ENCODE measurements at places on chromosomes 11 and 22.

DNA sequence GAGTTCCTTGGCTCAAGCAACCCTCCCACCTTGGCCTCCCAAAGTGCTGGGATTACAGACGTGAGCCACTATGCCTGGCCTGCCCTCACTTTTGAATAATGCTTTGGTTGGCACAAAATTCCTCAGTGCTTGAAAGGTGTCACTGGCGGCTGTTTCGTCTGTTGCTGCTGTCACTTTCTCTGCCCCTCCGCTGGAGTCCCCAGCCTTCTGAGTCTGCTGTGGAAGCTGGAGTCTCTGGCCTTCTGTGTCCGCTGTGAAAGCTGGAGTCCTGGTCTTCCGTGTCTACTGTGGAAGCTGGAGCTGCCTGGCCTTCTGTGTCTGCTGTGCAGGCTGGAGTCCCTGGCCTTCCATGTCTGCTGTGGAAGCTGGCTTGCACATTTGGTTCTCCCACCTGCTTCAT is 4.9 kb upstream of the KRTAP5-1 start:
- no peak for DNase-seq

GRCh38 chr22:49321477-49322055 is 506.1 kb downstream of the BRD1 start:
- no peak for DNase-seq

GRCh38 chr11:16942342-16942741 is 71.9 kb downstream of the PLEKHA7 start:
- DNase-seq: no peak

DNA sequence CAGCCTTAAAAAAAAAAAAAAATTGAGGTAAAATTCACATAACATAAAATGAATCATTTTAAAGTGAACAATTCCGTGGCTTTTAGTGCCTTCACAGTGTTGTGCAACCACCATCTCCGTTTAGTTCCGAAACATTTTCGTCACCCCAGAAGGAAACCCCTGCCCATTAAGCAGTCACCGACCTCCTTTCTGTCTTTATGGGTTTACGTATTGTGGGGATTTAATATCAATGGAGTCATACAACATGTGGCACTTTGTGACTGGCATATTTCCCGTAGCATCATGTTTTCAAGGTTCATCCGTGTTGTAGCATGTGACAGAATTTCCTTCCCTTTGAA is 65.5 kb downstream of the BCR start:
- DNase-seq: no peak

DNA sequence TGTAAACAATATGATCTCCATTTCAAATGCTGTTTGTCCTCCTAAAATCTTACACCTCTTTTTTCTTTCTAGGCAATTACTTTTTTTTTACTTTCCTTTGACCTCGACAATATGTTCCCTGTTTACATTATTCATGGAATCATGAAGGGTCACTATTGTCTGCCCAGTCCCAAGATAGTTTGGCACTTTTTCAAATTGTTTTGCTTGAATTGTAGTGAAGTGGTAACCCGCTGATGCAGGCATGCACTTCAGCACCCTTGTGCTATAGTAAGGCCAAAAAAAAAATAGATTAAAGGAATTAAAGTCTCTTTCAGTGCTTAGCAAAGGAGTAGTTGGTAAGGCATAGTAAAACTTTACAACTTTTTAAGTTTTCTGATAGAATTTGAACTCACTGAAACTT is 90.9 kb downstream of the PAX6 start:
- no peak for DNase-seq

DNA sequence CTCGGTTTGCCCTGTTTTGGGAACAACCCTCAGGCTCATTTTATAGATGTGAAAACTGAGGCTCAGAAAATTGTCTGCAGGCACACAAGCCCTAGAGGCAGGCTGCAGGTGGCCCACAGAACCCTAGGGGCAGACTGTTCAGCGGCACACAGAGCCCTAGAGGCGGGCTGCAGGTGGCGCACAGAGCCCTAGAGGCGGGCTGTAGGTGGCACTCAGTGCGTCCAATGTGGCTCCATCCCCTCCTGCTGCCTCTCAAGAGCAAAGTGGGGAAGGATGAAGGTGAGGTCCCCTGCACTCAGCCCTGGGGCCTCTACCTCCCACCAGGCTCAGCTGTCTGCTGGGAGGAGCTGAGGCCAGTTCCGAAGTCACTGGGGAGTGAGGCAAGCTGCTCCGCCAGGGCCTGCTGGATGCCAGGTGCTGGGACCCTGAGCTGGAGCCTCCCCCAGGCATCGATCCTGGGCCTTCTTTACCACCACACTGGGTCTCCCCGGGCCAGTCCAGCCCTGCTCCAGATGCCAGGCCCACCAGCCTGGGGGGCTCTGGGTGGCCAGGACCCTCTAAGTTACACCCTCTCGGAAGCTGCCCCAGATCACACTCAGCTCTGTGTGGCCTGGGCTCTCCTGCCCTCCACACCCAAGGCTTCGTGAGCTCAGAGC is 2.3 kb downstream of the ACY3 start:
- DNase-seq: no peak

GRCh38 chr22:42412744-42413333 is 19.4 kb downstream of the NFAM1 start:
- DNase-seq: no peak

GRCh38 chr11:109971184-109971523 is 122.0 kb upstream of the ZC3H12C start:
- DNase-seq: no peak

- DNase-seq: no peak
These were observed 13.6 kb downstream of the KCTD17 start for GRCh38 chr22:37065180-37065579.

- no peak for DNase-seq
These were observed 177.5 kb upstream of the ZBED5 start for GRCh38 chr11:11035331-11035730.

DNA sequence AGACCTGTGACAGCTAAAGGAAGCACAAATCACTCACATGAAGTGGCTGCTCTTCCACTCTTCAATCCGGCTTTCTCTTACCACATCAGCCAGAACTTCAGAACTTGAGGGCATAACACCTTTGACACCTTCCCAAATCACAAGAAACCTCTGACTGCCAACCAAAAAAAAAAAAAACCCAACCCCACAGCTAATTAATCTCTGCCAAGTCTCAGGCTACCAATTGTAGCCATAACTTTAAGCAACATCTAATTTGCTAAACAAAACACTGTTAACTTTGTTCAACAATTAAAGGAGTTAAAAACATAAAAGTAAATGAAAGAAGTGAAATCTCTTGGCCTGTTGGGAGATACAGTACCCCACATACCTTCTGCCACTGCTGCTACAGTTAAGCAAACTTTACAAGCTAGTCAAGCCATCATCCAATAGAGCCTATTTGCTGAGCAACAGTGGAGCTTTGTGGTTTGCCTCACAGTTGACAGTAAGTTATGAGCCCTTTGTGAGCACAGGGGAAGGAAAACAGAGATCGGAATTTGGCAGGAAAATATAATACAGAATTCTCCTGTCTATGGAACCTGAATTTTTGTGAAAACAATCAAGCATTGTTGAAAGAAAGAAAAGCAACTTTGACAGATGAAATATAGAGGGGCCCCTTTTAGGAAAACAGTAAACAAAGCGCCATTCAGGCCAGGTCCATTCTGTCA is at the start of gene SOX6:
TSS of gene SOX6 (minus strand) at position 490 of the 704 bp plus-strand sequence. CDS start 15,298 bp downstream, outside the sequence.
- no peak for DNase-seq

DNA sequence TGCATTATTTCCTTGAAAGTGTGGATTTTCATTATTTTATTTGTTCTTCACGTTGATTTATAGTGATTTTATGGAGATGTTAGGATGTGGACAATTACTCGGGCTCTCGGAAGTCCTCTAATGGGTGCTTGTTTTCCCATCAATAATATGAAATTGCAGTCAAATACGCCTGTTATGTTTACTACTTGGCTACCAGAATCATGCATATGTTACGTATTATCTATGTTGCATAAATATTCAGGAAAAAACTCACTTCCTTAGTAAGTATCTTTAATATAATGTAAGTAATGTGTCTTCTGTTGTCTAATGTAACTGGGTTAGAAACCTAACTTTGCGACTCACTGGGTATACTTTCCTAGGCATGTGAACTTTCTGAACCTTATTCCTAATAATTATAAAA is 823.4 kb upstream of the CHORDC1 start:
- no peak for DNase-seq

DNA sequence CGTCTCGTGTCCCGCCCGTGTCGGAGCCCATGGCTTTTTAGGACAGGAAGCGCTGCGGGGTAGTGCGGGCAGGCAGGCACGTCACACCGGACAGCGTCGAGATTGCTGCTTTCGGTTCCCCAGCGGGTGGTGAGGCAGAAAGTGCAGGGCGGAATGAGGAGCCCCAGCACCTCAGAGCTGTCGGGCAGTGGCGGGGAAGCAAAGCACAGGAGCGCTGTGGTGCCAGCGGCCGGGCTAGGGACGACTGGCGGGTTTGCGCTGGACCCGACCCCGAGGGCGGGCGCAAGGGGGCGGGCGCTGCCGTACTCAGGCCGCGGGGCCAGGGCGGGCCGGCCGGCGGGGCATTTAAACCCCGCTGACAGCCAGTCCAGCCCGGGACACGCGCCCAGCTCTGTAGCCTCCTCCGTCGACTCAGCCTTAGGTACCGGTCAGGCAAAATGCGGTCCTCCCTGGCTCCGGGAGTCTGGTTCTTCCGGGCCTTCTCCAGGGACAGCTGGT is at the start of gene SLC37A2:
TSS of gene SLC37A2 (plus strand) at position 375 of the 498 bp plus-strand sequence. CDS start at position 438, 63 bp downstream.
- no peak for DNase-seq

- no peak for DNase-seq
These were observed 105.5 kb downstream of the KCNC1 start for GRCh38 chr11:17840101-17840548.

DNA sequence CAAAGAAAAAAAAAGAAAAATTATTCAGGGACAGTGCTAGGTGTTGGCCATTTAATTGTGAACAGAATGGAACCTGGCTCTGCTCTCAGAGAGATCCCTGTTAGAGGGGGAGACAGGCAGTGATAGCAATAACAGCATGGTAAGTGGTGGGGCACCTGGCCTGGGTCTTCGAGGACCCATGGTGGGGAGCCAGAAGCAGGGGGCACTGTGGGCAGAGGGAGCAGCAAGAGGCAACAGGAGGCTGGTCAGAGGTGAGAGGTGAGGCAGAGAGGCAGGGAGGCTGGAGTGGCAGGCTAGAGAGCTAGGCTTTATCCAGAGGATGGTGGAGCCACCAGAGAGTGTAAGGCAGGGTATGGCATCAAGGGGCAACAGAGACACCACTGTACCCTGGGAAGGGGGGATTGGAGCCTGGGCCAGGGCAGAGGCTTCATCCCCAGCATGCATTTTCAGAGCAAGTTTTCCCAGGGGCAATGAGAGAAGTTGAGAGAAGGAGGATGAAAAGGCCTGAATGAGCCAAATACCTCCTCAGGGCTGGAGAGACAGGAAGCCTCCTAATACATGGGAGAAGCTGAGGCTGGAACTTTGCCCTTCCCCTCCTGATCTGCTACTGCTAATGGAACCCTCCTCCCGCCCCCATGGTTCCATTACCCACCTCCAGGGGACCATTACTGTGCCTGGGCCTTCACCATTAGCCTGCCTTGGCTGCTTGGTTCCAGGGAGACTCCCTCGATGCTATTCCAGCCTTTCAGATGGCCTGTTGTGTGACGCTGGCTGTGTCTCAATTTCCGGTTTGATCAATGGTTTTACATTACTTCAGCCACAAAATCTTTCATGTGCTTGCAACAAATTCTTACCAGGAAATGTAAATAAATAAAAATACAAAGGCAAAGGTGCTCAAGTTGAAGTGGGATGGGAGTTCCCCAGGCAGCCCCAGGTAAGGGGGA is 2.6 kb upstream of the P2RY2 start:
- no peak for DNase-seq

DNA sequence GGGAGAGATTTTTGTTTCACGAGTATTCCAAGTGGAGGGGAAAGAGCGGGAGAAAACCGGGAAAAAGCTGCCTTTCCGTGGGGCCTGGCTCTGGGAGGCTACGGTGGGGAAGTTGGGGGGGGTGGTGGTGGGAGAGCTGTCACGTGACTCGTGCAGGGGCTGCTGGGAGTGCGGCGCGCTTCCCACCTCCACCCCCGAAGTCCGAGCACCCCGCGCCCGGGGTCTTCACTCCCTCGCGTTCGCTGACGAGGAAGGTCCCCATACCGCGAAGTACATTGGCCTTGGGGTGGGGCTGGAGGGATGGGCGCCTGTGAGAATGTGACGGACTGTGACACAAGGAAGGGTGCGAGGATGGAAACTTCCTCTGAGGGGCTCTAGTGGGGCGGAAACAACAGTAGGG is at the start of gene TEX12:
TSS of gene TEX12 (plus strand) at position 228 of the 400 bp plus-strand sequence. CDS start 1,897 bp downstream, outside the sequence.
- DNase-seq: no peak

DNA sequence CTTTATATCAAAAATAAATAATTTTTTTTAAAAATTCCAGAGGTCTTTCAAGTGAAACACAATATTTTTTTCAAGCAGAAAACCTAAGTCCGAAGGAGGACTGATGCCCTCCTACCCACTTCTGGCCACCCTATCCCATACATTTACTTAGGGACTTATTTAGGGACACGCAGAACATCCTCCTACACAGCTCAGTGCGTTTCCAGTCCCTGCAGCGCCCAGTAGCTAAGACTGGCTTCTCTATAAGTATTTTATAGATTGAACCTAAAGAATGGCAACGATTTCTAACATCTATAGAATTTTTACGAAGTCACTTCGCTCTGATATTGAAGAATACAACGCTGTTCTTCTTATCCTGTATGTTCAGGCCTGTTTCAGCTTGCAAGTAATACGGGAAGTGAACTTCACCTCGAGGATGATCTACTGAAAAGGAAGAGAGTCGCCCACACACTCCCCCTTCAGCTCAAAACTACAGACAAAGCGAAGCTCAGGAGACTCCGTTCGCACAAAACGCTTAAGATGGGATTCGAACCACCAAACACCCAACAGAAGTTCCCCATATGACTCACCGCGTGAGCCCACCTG is 328 bp downstream of the CHEK2 start:
- DNase-seq: no peak

DNA sequence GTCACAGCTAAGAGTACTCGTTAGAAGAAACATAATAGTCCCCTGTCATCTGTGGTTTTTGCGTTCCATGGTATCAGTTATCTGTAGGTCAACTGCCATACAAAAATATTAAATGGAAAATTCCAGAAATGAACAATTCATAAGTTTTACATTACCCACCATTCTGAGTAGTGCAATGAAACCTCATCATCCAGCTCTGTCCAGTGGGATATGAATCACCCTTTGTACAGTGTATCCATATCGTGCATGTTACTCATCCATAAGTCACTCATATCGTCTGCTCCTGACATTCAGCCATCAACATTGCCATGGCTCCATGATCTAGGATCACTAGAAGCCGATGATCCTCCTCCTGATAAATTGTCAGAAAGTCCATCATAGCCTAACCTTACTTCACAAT is 174.9 kb upstream of the C11orf87 start:
- no peak for DNase-seq

- DNase-seq: no peak
These were observed at the start of gene F2 for GRCh38 chr11:46719048-46719542. F2 (plus strand) TSS chr11:46719213; CDS start chr11:46719236, 23 bp downstream.

- no peak for DNase-seq
These were observed 83.9 kb upstream of the MTNR1B start for GRCh38 chr11:92885600-92885999.
